NCI-H2171 (cell line): ENCODE measurements at places on chromosomes 4 and X.

DNA sequence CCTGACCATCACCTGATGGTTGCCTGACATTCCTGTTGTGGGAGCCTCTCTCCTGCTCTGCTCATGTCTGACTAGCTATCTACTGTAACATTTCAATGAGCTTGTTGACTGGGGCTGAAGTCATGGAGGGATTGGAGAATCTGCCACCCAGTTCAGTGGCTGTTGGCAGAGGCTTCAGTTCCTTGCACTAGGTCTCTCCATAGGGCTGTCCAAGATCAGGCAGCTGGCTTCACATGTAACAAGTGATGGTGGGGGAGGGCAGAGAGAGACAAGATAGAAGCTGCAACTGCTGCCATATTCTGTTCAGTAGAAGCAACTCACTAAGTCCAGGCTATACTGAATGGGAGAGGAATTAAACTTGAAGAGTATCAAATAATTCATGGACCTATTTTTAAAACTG, 14.1 kb upstream of the CCNI start:
- DNase-seq: no peak

- DNase-seq: no peak
These were observed 592.0 kb downstream of the IQCM start for GRCh38 chr4:149223659-149224058.

DNA sequence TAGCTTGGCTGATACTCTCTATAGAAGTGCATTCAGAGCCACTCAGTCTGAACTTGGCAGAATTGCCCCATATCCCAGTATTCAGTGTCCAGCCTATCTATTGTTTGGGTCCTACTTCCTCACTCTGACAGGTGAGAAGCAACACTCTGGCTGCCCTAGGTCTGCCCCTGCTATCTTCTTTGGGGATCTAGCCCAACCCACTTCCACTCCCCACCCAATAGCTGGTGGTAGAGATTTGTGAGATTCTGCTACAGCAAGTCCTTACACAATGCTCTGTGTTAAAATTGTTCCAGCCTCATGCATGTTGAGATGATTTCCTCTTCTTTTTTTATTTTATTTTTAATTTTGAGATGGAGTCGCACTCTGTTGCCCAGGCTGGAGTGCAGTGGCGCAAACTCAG, 67.6 kb downstream of the TRIM2 start:
- no peak for DNase-seq

DNA sequence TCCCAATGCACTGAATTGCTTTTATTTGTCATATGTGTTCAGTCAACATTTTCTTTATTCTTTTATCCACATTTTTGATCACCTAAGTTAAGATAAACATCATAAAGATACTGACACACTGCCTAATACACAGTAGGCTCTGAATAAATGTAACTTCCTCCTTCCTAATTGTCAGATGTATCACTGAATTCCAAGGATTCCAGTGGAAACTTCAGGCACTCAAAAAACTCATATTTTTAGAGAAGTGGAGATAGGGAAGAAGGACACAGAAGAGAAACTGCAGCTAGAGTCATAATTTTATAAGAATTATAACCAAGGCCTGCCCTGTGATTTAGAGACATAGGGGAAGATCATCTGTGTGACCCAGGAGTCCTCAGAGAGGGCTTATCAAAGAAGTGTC, 753.3 kb downstream of the ADGRL3 start:
- no peak for DNase-seq

DNA sequence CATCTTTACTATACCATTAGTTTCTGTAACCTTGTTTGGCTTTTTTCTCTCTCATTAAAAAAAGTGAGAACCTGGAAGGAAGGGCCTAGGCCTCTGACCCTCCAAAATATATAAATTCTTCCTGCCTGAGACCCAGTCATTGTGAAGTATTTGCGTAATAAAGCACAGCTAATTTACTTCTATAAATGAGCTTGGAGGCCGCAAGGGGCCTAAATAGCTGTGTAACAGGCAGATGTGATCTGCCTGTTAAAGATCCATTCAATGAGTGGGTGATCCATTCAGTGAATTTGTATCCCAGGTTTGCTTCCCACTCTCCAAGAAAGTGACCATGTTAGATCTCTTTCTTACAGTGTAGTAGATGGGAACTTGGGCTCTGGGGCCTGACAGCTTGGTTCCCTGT, 595 bp upstream of the PYURF start:
- no peak for DNase-seq

DNA sequence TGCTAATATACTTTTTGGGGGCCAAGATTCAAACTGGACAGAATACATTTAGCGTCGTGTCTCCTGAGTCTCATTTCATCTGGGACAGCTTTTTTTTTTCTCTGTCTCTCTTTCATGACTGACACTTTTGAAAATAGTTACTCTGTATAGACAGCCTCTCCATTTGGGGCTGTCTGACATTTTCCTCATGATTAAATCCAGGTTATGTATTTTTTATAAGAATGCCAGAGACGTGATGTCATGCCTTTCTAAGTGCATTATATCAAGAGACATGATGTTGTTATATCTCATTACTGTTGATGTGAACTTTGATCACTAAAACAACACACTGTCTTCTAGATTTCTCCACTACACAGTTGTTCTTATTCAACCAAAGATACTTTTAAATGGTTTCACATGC, 199.0 kb downstream of the BANK1 start:
- DNase-seq: no peak

- no peak for DNase-seq
These were observed 66.4 kb upstream of the MAOA start for GRCh38 chrX:43589735-43590134.
